ENCODE measurements at places on chromosomes 5 and 9. TPM values are rescaled to one million over a fixed set of nuclear protein-coding genes. Genes with fewer than 3 reads are reported as not detected.

Gene ARID3C
- 0.09 TPM for total RNA-seq

Gene TAF11L13
- not detected for total RNA-seq

Gene NTNG2
- 0.28 TPM for total RNA-seq

Gene TEX48
- not detected for total RNA-seq

Gene C1QTNF2
- 0.09 TPM for total RNA-seq
